ENCODE measurements at places on chromosomes 3 and 15.

DNA sequence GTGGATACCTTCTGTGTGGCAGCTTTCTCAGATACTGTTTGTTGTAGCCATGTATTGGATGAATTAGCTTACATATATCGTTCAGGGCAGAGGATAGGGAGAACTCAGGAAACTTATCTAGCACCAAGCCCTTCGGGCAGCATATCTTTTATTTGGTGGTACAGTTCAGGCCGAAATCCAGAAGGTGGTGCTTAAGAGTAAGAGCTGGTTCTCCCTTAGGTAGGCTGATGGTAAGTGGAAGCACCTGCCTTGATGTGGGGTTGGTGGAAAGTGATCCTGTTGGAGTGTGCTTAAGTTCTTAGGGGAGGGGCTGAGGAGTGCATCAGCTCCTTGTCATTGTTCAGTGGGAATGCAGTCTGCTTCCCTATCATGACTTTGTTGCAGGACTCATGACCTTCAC lies 187.5 kb downstream of the DOCK3 start:
- DNase-seq: no peak

DNA sequence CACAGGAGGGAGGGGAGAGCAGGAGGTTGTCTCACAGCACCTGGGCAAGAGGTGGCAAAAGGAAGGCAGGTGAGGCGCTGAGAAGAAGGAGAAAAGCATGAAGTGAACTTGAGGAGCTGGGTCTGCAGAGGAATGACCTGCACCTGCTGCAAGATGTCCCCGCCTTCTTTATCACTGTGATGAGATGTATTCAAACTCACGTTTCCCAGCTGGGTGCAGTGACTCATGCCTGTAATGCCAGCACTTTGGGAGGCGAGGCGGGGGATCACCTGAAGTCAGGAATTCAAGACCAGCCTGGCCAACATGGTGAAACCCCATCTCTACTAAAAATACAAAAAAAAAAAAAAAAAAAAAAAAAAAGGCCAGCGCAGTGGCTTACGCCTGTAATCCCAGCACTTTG lies 22.2 kb upstream of the ZNF710 start:
- no peak for DNase-seq

DNA sequence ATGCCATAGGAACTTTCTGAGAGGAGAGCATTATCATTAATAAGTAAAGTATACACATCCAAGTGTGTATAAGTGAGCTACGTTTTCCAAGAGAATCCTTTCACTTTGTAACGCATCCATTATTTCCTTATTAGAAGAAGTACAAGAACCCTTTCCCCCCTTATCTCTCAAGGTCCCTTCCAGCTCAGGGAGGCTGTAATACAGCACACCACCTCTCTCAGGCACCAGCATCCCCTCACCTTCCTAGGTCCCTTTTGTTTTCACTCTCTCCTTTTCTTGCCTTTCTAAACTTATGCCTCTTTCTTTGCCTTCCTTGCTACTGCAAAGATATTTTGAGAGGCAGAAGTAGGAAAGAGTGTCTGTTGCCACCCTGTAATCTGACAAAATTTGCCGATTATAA lies 446.0 kb downstream of the GRM7 start:
- no peak for DNase-seq

DNA sequence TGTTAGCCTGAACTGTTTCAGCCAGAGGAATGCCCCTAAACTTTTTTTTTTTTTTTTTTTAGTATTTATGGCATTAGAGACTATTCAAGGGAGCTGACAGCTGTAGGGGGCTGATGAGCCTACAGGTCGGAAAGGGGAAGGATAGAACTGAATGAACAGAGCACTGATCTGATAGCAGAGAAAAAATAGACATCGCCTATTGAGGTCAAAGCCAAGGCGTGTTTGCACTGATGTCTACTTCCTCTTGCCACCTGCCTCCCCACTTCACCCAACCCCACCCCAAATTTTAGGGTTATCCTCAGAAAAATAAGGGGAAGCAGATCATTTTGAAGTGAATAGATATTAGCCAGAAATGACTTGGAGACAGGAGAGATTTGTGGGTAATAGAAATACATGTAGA lies 3.0 kb upstream of the ZMAT3 start:
- DNase-seq: no peak

- DNase-seq: no peak
These were observed 35.9 kb upstream of the PTPN23 start for GRCh38 chr3:47344971-47345370.

GRCh38 chr15:55532944-55533343 lies 24.9 kb upstream of the DNAAF4 start:
- no peak for DNase-seq

GRCh38 chr3:129031476-129032215 lies 28.9 kb upstream of the GP9 start:
- DNase-seq: no peak

DNA sequence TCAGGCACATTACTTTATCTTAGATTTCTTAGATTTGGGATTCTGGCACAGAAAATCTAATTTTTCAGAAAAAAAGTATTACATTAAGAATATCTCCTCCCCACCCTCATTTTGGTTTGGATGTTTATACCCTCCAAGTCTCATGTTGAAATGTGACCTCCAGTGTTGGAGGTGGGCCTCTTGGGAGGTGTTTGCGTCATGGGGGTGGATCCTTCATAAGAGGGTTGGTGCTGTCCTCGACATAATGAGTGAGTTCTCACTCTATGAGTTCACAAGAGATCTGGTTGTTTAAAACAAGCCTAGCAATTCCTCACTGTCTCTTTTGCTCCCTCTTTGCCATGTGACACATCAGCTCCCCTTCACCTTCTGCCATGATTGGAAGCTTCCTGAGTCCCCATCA lies 45.6 kb upstream of the WWTR1 start:
- no peak for DNase-seq

DNA sequence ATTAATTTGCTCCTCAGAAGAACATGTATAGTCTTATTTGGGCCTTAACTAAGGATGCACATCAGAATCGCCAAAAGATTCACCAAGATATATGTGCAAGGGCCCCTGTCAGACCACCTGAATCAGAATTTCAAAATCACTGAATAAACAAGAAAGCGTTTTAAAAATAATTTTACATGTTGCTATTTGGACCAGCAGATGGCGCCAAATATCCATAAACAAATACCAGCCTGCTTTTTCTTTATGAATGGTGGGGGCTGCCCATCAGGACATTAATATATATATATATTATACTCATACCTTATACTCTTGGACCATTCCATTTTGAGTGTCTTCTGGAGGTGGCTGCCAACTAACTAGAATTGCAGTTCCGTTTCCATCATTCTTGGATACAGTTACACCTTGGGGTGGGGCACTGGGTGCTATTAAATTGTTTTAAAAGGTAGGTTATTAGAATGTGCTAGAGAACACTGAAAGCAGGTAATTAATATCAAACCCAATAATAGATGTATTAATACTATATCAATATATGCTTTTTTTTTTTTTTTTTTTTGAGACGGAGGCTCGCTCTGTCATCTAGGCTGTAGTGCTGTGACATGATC lies 1108.3 kb downstream of the ROBO1 start:
- DNase-seq: no peak

- no peak for DNase-seq
These were observed 3.7 kb downstream of the DUOX1 start for GRCh38 chr15:45133561-45133920.

GRCh38 chr15:40986820-40987219 lies 33.5 kb downstream of the CHAC1 start:
- no peak for DNase-seq

DNA sequence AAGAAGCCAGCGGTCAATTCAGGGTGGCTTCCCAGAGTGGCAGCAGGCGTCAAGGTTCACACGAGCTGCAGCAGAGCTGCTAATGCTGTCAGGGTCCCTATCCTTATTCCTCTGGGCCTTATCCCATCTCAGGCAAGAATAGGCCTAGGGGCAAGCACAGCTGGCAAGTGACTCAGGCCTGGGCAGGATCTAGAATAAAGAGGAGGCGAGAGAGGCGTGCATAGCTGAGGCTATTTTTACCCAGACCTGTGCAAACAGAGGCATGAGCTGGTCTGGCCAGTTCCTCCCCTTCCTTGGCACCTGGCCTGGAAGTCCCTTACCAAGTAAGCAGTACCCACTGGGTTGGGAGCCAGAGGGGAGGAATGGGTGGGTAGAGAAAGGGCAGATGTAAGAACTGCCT lies 12.2 kb upstream of the VIPR1 start:
- DNase-seq: no peak

- DNase-seq: no peak
These were observed 25.0 kb downstream of the ADAM10 start for GRCh38 chr15:58724466-58724865.

DNA sequence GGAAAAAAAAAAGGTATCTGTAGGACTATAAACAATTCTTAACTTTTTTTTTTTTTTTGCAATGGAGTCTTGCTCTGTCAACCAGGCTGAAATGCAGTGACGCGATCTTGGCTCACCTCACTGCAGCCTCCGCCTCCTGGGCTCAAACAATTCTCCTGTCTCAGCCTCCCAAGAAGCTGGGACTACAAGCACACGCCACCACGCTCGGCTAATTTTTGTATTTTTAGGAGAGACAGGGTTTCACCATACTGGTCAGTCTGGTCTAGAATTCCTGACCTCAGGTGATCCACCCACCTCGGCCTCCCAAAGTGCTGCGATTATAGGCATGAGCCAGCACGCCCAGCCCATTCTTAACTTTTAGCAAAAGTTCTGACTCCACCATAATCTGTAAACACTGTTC lies 50.5 kb downstream of the TRPM7 start:
- no peak for DNase-seq

DNA sequence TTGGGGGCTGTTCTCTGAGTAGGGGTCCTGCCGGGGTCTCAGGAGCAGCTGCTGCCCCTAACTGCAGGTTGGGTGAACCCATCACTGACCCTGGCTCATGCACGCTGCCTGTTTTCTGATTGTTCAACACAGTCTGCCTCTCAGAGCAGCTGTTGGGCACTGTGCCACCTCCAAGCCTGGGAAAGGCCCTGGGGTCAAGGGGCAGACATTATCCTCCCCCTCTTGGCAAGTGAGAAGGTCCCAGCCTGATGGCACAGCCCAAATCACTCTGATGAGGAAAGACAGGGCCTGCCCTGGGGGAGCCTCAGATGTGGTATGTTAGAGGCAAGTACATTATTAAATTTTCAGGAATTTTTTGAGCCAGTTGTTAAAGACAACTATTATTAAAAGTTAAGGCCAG lies 14.1 kb upstream of the GNAT1 start:
- DNase-seq: no peak

DNA sequence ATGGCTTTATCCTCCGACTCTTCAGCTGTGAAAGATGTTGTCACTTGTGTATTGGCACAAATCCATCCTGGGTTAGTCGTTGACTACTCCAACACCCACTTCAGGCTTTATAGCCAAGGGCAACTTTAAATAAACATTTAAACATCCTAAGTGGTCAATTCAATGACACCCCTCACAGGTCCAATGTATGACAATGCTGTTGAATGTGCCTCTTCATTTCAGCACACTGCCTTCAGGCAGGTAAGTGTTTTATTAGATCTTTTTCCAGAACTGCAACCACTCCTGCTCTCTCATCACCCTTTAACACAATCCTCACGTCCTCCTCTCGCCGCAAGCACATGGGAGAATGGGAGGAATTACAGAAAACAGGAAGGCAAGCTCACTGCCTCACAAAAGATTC lies 30.3 kb downstream of the IL12A start:
- DNase-seq: no peak

Data from stimulated activated CD4-positive, alpha-beta T cell treated with anti-CD3 and anti-CD28 coated beads, TNF-alpha, amount 100 ng/mL, for 48 hours (primary cell).